ENCODE measurements at places on chromosomes 2 and 18.

DNA sequence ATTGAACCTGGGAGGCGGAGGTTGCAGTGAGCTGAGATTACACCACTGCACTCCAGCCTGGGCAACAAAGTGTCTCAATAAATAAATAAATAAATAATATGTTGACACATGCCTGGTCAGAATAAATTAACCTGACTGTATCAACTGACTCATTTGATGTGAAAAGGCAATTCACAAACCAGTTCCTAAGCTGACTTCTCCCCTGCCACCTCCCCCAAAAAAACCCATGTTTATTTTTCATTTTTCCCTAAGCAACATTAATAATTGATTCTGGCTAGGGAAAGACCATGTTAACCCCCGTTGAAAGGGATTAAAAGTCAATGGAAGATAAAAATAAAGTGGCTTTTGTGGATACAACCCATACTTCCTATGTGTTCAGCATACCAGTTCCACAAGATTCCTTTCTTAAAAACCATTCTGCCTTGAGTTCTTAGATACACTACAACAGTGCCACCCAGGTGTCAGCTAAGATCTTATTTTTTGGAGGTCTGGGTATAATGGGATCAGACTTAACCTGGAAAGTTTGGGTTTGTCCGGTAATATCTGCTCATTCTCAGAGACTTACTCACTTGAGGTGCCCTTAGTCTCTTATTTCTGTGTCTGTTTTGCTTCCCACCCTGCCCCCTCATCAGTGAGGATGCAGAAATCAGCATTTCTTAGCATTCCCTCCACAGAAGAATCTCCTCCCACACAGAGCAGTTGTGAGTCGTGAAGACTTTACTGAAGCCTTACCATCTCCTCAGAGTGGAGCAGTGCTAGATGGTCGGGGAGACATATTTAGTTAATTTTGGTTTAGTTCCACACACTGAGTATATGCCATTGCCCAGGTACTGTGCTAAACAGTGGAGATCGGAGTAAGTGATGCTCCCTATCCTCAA, 10.1 kb upstream of the MCFD2 start:
- DNase-seq = no peak

DNA sequence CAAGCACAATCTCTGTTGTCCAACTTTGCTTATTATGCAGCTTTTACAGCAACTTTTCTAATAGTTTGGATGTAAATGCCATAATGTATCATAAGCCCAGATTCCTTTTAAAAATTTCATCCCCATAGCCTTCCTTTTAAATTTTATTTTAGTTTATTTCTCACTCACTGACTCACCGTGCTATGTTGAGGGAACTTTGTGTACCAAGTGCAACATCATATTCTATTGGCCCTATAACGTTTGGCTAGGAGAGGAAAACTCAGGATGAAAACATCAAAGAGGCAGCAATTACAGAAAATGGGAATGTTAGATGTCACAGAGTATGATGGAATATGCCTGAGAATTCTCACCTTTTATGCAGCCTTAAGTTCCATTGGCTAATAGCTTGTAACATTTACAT, 135.5 kb downstream of the LCLAT1 start:
- no peak for DNase-seq

DNA sequence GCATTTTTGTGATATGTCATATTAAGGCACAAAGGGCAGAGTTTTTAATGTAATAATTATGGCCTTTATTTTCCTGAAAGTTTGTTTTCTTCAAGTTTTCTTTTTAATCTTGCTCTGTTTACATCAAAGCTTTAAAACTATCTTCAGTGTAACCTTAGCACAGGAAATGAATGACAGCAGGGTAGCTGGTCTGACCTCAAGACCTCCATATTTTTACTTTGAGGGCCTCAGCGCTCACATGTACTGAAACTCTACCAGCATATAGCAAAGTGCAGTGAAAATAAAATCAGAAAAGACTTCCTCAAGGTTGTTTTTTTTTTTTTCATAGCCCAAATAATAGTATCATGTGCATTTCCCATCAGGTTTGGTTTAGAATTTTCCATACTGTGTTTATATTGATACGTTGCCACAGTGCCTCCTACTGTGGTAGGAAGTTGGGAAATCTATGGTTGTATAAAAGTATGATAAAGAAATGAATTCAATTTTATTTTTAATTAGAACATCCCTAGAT, 163.4 kb downstream of the UBE2E3 start:
- no peak for DNase-seq

GRCh38 chr2:241302759-241303651, 12.5 kb downstream of the HDLBP start:
- DNase-seq = no peak

DNA sequence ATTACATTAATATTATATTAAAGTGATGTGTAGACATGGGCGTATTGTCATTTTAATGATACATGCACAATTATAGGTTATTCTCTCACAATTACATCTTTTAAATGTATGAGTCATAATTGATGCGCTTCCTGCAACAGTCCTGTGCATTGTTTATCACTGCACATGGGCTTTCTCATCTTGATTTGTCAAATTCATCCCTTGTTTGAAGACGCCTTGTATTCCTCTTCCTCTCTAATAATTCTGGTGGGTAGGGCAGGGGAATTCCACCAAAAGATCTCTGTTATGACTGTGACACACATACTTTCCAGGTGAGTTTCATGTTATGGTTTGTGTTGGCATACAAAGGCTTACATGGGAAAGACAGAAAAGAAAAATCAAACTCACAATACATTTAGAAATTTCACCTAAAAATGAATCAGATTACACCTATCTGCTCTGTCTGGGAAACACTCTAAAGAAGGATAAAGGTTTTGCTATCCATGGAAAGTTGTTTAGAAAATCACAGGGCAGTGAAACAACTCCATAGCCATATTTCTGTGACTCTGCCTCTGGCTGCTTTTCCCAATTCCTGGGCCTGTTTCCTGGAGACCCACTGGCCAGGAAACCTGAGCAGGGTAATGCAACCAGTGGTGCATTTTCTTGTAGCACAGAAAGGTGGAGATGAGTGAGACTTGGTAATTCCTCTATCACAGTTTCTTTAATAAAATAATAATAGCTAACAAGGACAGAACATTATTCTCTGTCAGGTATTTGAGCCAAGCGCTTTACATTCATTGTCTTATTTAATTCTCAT, 13.2 kb downstream of the SLC9A2 start:
- no peak for DNase-seq

GRCh38 chr2:78699696-78700095, 325.8 kb upstream of the REG3G start:
- DNase-seq = no peak

Data from T-helper 22 cell (primary cell).